ENCODE measurements at places on chromosomes 11 and 22.

- DNase-seq: no peak
Measured at GRCh38 chr22:38870791-38871359, 1.1 kb downstream of the CBX6 start.

DNA sequence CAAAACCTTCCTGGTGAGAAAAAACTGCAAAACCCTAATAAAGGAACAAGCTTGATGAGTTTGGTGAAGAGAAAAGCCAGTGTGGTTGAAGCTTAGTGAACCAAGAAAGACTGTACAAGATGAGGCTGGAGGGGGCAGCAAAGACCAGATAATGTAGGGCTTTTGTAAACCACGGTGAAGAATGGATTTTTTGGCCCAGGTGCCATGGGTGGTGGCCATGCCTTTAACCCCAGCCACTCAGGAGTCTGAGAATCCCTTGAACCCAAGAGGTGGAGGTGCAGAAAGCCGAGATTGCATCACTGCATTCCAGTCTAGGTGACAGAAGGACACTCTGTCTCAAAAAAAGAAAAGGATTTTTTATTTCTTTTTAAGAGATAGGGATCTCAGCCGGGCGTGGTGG is 5.0 kb upstream of the ZDHHC5 start:
- no peak for DNase-seq

GRCh38 chr11:94968334-94968958 is 4.9 kb downstream of the CWC15 start:
- DNase-seq: no peak

- DNase-seq: no peak
Measured at GRCh38 chr11:64031001-64031400, 4.7 kb upstream of the FLRT1 start.

All from activated T-cell treated with anti-CD3 and anti-CD28 coated beads for 24 hours (primary cell).